Amniotic epithelial cell (primary cell): ENCODE measurements at places on chromosomes 13 and 19.

- peak; percentile 63 for DNase-seq
Observed at GRCh38 chr13:75345193-75345592, 136.8 kb downstream of the TBC1D4 start.

- DNase-seq, result no peak
Observed at GRCh38 chr13:29943686-29944085, 93.3 kb upstream of the UBL3 start.

DNA sequence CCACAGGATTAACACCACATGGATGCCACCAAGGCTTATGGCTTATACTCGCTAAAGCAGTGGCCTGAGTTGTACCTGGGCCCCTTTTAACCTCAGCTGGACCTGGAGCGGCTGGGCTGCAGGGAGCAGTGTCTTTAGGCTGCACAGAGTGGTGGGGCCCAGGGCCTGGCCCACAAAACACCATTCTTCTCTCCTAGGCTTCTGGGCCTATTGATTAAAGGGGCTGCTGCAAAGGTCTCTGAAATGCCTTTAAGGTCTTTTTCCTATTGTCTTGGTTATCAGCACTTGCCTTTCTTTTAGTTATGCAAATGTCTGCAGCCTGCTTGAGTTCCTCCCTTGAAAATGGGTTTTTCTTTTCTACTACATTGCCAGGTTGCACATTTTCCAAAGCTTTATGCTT is 973.9 kb upstream of the PRR20A start:
- no peak for DNase-seq

DNA sequence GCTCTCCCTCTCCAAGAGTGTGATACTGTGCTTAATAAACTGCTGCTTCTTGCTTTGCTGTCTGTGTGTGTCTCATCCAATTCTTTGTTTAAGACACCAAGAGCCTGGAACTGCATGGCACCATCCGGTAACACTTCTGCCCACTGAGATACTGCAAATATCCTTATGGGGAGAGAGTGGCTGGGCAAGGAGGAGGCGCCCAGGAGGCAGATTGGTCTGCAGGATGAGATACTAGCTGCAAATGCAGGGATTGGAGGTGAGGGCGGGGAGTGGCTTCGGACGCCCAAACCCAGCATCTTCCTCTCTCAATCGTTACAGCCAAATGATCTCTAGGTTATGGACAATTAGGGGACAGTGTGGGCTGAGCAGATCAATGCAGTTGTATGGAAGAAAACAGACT is 1.7 kb upstream of the SIGLEC7 start:
- peak; percentile 45 for DNase-seq

GRCh38 chr19:29506619-29506911 is 19.2 kb upstream of the VSTM2B start:
- no peak for DNase-seq

- DNase-seq, result no peak
Observed at GRCh38 chr19:49335071-49335783, at the start of gene CD37. Gene CD37 (plus strand): TSS chr19:49335406. CDS start chr19:49335541, 135 bp downstream.

DNA sequence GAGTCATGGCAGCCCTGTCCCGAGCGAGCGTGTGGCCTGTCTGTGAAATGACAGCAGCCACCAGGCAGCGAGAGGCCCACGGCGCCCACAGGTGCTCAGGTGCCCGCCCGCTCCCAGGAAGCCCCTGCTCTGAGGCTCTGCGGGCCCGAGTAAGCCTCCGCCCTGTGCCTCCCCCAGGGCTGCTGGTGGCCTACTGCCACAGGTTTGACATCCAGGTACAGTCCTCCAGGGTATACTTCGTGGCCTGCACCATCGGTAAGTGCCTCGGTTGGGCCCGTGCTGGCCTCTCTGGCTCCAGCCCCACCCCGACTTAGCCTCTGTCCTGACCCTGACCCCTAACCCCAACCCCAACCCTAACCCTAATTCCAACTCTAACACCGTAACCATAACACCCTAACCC is 15.0 kb upstream of the TMPRSS9 start:
- DNase-seq, result no peak

GRCh38 chr13:39249982-39250381 is 211.7 kb downstream of the NHLRC3 start:
- DNase-seq, result no peak

GRCh38 chr19:35316560-35316959 is 12.4 kb upstream of the CD22 start:
- DNase-seq, result no peak

DNA sequence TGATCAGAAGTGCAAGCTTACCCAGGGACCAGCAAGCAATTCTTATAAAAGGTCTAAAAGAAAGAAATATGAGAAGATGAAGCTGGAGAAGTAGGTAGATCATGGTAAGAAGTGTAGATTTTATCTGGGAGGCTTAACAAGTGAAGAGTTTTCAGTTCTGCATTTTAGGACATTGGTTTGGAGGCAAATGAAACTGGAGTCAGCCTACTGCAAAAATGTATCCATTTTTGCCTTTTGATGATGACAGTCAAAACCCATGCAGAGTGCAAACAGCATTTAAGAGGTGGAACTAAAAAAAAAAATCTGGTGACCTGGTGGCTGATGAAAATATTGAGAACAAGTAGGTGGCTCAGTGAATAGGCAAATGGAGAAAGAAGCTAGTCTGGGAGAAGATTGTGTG is 216.9 kb downstream of the DNAJC15 start:
- no peak for DNase-seq

DNA sequence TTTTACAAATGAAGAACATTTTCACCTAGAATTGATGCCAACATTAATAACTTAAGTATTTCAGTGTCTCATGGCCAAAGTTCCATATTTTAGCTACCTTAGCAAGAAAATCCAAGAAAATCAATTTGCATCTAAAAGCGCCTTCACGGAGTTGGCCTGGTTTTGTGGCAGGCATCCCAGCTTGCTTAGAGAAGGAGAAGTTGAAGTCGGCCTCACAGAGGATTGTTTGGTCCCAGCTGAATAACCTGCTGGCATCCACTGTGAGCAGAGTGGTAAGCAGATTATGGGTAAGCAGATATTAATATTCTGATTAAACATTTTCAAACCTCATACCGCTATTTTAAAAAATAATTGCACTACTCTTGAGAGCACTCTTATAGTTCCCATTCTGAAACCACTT is 62.3 kb upstream of the STARD13 start:
- DNase-seq, result no peak

DNA sequence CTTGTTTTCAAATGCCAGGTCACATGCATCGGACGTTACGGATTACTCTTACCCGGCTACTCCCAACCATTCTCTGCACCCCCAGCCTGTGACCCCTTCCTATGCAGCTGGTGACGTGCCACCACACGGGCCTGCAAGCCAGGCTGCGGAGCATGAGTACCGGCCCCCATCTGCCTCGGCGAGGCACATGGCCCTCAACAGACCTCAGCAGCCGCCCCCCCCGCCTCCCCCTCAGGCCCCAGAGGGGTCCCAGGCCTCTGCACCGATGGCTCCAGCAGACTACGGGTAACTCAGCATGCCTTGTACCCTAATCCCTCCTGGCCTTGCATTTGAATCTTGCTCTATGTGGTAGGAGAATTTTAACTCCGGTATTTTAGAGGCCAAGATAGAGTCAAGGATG is 79.5 kb downstream of the GPR12 start:
- DNase-seq, result no peak

- DNase-seq, result peak; percentile 5
Observed at GRCh38 chr13:25171517-25172302, at the start of gene AMER2. Gene AMER2 (minus strand): TSS chr13:25172288. CDS start chr13:25171619, 669 bp downstream.

GRCh38 chr19:53157626-53158025 is 1.2 kb downstream of the ZNF347 start:
- DNase-seq, result no peak

GRCh38 chr13:89457977-89458376 is 1786.8 kb downstream of the SLITRK5 start:
- DNase-seq, result peak; percentile 87
